ENCODE measurements at places on chromosomes 4 and X. TPM values are rescaled to one million over a fixed set of nuclear protein-coding genes. Genes with fewer than 3 reads are reported as not detected.

GRCh38 chr4:14767142-14767541, 235.1 kb upstream of the CPEB2 start:
- no peak overlapping the region for H3K4me3 ChIP-seq
- no peaks in the 10 kb centered on the region for H3K27me3 ChIP-seq
- H3K36me3 ChIP-seq = no peaks in the 10 kb centered on the region
- DNase-seq = no peak

Gene RHOH
- not detected for total RNA-seq

- no peaks in the 10 kb centered on the region for H3K36me3 ChIP-seq
- DNase-seq = no peak
- no peak overlapping the region for H3K27ac ChIP-seq
- no peaks in the 10 kb centered on the region for H3K4me1 ChIP-seq
Measured at GRCh38 chrX:44997888-44998287, 124.9 kb downstream of the KDM6A start.

DNA sequence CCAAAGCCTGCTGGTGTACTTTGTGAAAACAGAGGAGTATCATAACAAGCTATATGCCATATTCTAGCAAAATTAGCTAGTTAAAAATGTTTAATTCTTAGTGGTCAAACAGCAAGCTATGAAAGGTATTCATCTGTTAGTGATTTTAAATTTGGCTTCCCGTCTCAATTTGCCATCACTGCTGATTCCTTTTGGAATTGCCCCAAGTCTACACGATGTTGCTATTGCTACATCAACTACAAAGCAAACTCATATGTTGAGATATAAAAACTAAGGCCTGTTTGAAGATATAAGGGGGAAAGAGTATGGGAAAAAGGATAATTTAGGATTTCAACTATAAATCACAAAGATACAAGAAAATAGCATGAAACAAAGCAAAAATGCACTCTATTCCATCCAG, 146.1 kb downstream of the COL25A1 start:
- H3K27me3 ChIP-seq = no peaks in the 10 kb centered on the region
- no peaks in the 10 kb centered on the region for H3K36me3 ChIP-seq
- H3K27ac ChIP-seq = no peak overlapping the region
- DNase-seq = no peak
- no peak overlapping the region for H3K4me3 ChIP-seq
- H3K4me1 ChIP-seq = no peaks in the 10 kb centered on the region

Gene PTCHD1
- 0.14 TPM for total RNA-seq

DNA sequence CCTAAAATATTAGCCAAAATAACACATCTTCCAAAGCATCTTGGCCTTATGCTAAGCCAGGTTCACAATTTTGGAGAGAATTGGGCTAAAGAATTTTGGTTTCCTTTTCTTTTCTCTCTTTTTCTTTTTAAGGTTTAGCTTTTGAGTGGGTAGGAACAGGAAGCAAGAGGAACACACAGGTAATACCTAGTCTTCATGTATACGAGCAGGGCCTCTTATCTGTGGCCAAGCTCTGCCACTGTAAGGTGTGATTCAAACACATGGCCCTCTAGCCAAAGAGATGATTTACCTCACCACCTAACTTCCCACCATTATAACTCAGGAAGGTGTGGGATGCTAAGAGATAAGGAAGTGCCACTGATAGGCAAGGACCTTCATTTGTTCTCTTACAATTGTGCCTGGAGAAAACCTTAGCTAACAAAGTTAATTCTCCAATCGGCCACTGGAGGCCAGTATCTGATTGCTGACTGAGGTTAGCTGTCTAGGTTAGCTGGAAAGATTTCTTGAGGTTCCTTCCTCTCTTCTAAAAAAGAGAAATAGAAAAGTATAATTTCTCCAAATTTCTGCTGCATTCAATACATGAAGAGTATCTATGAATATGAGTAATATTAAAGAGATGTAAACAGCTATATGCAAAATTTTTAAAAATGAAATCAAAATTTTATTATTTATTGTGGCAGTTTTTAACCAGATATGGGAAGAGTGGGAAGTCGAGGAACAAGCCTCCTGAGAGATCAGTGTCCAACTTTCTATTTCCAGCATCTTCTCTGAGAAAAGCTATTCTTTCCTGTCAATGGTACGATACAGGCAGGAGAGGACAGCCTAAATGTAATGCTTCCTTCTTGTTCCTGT, 30.1 kb upstream of the BBS7 start:
- no peak overlapping the region for H3K4me3 ChIP-seq
- no peaks in the 10 kb centered on the region for H3K36me3 ChIP-seq
- peak; percentile 18 for DNase-seq
- H3K4me1 ChIP-seq = no peaks in the 10 kb centered on the region

Gene SCRG1
- total RNA-seq = 4.3 TPM

GRCh38 chrX:83333813-83334212, 174.3 kb upstream of the POU3F4 start:
- no peaks in the 10 kb centered on the region for H3K27me3 ChIP-seq
- no peak overlapping the region for H3K27ac ChIP-seq
- H3K36me3 ChIP-seq = no peaks in the 10 kb centered on the region
- H3K4me3 ChIP-seq = no peak overlapping the region
- DNase-seq = no peak
- no peaks in the 10 kb centered on the region for H3K4me1 ChIP-seq

Gene TRO
- 83.9 TPM for total RNA-seq

DNA sequence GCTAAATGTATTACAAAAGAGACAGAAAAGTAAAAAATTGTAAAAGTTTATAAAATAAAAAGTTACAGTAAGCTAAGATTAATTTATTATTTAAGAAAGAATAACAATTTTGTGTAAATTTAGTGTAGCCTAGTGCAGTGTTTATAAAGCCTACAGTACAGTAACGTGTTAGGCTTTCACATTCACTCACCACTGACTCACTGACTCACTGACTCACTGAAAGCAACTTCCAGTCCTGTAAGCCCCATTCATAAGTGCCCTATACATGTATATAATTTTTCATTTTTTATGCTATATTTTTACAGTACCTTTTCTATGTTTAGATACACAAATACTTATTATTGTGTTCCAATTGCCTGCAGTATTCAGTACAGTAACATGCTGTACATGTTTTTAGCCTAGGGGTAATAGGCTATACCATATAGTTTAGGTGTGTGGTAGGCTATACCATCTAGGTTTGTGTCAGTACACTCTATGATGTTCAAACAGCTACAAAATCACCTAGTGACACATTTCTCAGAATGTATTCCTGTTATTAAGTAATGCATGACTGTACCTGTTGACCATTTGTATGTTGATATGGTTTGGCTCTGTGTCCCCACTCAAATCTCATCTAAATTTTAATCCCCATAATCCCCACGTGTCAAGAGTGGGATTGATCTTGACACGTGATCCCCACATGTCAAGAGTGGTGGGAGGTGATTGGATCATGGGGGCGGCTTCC, 57.9 kb downstream of the CFAP299 start:
- H3K27me3 ChIP-seq = no peaks in the 10 kb centered on the region
- H3K4me3 ChIP-seq = no peak overlapping the region
- DNase-seq = no peak
- no peaks in the 10 kb centered on the region for H3K36me3 ChIP-seq

Gene CLGN
- 1.1 TPM for total RNA-seq

GRCh38 chr4:151475035-151475714, 66.2 kb downstream of the FHIP1A start:
- no peaks in the 10 kb centered on the region for H3K27me3 ChIP-seq
- H3K4me1 ChIP-seq = peaks cover 5% of the 10 kb centered on the region
- no peak overlapping the region for H3K4me3 ChIP-seq
- no peak overlapping the region for H3K27ac ChIP-seq

- no peak overlapping the region for H3K27ac ChIP-seq
- H3K4me3 ChIP-seq = no peak overlapping the region
- H3K27me3 ChIP-seq = no peaks in the 10 kb centered on the region
Measured at GRCh38 chrX:111460607-111461006, 48.6 kb upstream of the DCX start.

GRCh38 chr4:120549011-120549570, 373.4 kb downstream of the PRDM5 start:
- H3K4me3 ChIP-seq = no peak overlapping the region
- H3K27ac ChIP-seq = no peak overlapping the region
- H3K4me1 ChIP-seq = no peaks in the 10 kb centered on the region
- DNase-seq = no peak

Gene COL4A5
- total RNA-seq = 57.1 TPM

Gene ADH1B
- not detected for total RNA-seq

Gene SSX2
- not detected for total RNA-seq

Gene GASK1B
- total RNA-seq = 25.8 TPM

DNA sequence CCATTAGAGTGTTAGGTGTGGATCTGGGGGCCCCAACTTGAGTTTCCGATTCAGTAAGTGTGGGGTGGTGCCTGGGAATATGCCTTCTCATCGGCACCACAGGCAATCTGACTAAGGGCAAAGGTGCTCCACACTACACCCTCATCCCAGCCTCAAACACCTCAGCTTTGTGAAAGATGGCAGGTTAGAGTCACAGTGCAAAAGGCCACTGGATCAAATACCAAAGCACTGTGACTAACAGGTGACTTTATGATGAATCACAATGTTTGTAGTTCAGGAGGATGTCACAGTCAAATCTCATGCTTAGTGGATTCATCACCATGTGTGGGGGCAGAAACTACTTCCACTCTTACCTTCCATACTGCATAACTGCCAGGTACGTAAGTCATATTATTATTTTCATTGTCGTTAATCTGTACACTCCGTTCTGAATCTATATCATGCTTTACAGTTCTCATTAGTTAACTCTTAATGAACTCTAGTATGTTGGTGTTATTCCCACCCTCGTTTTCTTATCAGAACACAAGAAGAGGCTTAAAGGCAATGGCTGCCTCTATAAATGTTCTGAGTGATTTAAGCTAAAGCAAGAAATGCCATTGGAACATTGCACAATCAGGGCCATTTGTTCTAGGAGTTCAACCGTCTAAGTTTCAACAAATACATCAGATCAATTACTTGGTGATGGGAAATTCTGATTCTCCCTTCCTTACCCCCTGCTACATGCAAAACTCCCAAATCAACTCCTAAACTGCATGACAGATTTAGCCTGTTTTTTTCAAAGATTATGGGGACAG, 50.2 kb downstream of the PRKG2 start:
- peak; percentile 67 for DNase-seq
- no peak overlapping the region for H3K27ac ChIP-seq
- peaks cover 3% of the 10 kb centered on the region for H3K27me3 ChIP-seq
- H3K36me3 ChIP-seq = no peaks in the 10 kb centered on the region
- H3K4me1 ChIP-seq = peaks cover 14% of the 10 kb centered on the region

- H3K27ac ChIP-seq = no peak overlapping the region
- H3K4me1 ChIP-seq = no peaks in the 10 kb centered on the region
- H3K4me3 ChIP-seq = no peak overlapping the region
- no peaks in the 10 kb centered on the region for H3K27me3 ChIP-seq
- no peak for DNase-seq
Measured at GRCh38 chrX:133477986-133478385, 62.7 kb upstream of the GPC4 start.

Gene RBMX
- 133 TPM for total RNA-seq

GRCh38 chr4:10028910-10029309, 7.6 kb upstream of the SLC2A9 start:
- H3K27ac ChIP-seq = no peak overlapping the region
- H3K4me3 ChIP-seq = no peak overlapping the region
- H3K27me3 ChIP-seq = no peaks in the 10 kb centered on the region
- peaks cover 28% of the 10 kb centered on the region for H3K4me1 ChIP-seq
- H3K36me3 ChIP-seq = no peaks in the 10 kb centered on the region
- no peak for DNase-seq

Gene KCND1
- total RNA-seq = 5.6 TPM

Gene GALNTL6
- 0.67 TPM for total RNA-seq

- H3K4me1 ChIP-seq = peaks cover 3% of the 10 kb centered on the region
- H3K36me3 ChIP-seq = no peaks in the 10 kb centered on the region
- H3K4me3 ChIP-seq = no peak overlapping the region
- H3K27ac ChIP-seq = no peak overlapping the region
- DNase-seq = no peak
- H3K27me3 ChIP-seq = no peaks in the 10 kb centered on the region
Measured at GRCh38 chr4:24279469-24279868, 304.9 kb downstream of the DHX15 start.

Gene MED14
- 79.5 TPM for total RNA-seq

Gene HSD17B13
- total RNA-seq = not detected

- DNase-seq = no peak
- H3K27ac ChIP-seq = no peak overlapping the region
- H3K4me3 ChIP-seq = no peak overlapping the region
- no peaks in the 10 kb centered on the region for H3K36me3 ChIP-seq
- no peaks in the 10 kb centered on the region for H3K4me1 ChIP-seq
Measured at GRCh38 chr4:89245459-89245858, 62.1 kb downstream of the GPRIN3 start.

GRCh38 chr4:87853108-87853507, 20.3 kb downstream of the MEPE start:
- H3K27ac ChIP-seq = no peak overlapping the region
- DNase-seq = peak; percentile 23
- no peaks in the 10 kb centered on the region for H3K27me3 ChIP-seq
- H3K4me1 ChIP-seq = peaks cover 3% of the 10 kb centered on the region

GRCh38 chrX:10781847-10782530, 161.6 kb upstream of the MID1 start:
- no peak for DNase-seq
- no peaks in the 10 kb centered on the region for H3K27me3 ChIP-seq
- no peak overlapping the region for H3K27ac ChIP-seq
- H3K36me3 ChIP-seq = no peaks in the 10 kb centered on the region

DNA sequence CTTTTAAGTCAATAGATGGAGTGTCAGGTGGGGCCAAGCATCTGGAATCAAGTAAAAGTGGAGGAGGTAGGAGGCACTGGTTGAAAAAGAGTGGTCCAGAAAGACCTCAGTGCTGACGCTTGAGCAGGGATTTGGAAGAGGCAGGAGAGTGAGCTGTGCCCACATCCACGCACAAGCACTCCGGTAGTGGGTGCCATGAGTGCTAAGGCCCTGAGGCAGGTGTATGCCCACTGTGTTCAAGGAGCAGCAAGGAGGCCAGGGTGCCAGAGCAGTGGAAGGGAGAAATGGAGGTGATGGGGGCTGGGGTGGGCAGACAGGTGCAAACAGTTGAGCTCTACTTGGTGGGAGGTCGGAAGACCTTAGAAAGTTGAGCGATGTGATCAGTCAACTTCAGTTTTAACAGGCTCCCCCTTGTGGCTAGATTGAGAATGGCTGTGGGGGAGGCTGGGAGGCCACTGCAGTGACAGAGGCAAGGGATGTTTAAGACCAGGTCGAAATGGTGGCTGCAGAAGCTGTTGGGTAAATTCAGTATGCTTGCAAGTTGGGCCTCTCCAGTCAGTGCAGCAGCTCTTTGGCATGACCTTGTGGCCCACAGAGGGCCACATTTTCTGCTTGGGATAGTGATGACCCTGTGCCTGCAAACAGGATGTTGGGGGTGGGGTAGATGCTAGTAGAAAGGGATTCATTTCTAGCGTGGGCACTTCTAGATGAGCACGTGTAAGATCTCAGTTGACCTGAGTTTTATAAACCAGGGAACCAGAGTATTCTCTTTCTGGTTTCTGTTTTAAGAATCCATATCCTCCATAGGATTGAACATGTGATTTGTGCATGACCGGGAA, 12.7 kb downstream of the TKTL1 start:
- no peaks in the 10 kb centered on the region for H3K36me3 ChIP-seq
- DNase-seq = no peak
- H3K4me1 ChIP-seq = no peaks in the 10 kb centered on the region
- no peaks in the 10 kb centered on the region for H3K27me3 ChIP-seq
- no peak overlapping the region for H3K27ac ChIP-seq

Gene ZGRF1
- 5.2 TPM for total RNA-seq

Gene TSPAN5
- 61.4 TPM for total RNA-seq

GRCh38 chr4:174388461-174389145, 104.9 kb downstream of the CEP44 start:
- no peaks in the 10 kb centered on the region for H3K4me1 ChIP-seq
- no peak overlapping the region for H3K27ac ChIP-seq
- no peak overlapping the region for H3K4me3 ChIP-seq
- no peak for DNase-seq
- H3K27me3 ChIP-seq = no peaks in the 10 kb centered on the region
- no peaks in the 10 kb centered on the region for H3K36me3 ChIP-seq

Gene LNX1
- 4.4 TPM for total RNA-seq

Gene RAB40A
- total RNA-seq = not detected

Measured in astrocyte (in vitro differentiated cells and primary cell).